Thyroid gland (tissue), 4 donors: ENCODE measurements at places on chromosomes 12 and 14.

DNA sequence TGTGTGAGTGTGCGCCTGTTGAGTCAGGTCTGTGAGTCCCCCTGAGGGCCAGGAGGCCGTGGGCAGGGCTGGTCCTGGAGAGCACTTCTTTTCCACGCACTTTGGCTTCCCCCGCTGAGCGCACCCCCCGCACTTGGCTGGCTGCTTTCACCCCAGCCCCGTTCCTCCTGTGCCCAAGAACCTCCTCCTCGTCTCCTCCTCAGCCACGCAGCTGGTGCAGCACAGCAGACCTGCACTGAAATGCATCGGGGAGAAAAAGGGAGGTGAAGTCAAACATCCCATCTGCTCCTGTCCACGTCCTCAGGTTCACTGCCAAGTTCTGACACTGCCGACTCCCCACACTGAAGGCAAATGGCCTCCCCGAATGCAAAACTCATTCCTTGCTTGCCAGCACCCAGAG lies 362.7 kb upstream of the SFSWAP start:
- DNase-seq, result no peak
- no peaks in the 10 kb centered on the region for H3K36me3 ChIP-seq
- H3K4me3 ChIP-seq, result no peak overlapping the region
- H3K4me1 ChIP-seq, result no peaks in the 10 kb centered on the region
- H3K27ac ChIP-seq, result no peak overlapping the region

- H3K27me3 ChIP-seq, result no peaks in the 10 kb centered on the region
- no peak overlapping the region for H3K4me3 ChIP-seq
- H3K36me3 ChIP-seq, result peaks cover 37% of the 10 kb centered on the region
- no peak for DNase-seq
These were observed 2.9 kb downstream of the DDX51 start for GRCh38 chr12:132140918-132141841.

- H3K4me3 ChIP-seq, result no peak overlapping the region
- H3K4me1 ChIP-seq, result peaks cover 62% of the 10 kb centered on the region
- peaks cover 16% of the 10 kb centered on the region for H3K36me3 ChIP-seq
- peak overlapping the region; percentile 19 for H3K27ac ChIP-seq
- no peak for DNase-seq
These were observed 4.7 kb downstream of the SPRYD3 start for GRCh38 chr12:53074283-53074998.

- no peaks in the 10 kb centered on the region for H3K4me1 ChIP-seq
- DNase-seq, result no peak
- H3K4me3 ChIP-seq, result no peak overlapping the region
- no peaks in the 10 kb centered on the region for H3K27me3 ChIP-seq
- H3K27ac ChIP-seq, result no peak overlapping the region
These were observed 483.8 kb downstream of the NOVA1 start for GRCh38 chr14:26113911-26114640.

DNA sequence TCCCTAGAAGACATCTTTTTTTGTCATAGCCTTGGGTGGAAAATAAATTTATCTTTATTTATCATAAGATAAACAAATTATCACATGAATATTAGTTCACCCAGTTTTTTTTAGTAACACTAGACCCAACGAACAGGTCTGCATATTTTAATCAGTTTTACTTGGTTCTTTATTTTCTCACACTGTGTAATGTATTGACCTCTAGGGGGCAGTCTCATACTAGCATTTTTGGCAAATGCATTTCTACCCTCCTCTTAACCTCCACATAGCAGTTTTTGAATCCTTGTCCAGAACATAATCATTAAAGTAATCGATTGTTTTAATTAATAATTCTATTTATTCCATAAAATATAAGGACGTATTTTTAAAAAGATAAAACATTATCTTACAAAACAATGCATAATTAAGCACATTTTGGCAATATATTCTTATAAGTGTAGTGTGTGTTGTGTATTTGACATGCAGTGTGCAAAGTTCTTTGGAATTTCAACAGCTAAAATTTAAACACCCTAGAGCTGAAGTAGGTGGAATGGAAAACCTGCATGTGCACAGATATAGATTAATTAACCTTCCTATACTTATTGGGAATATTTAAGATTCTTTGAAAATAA lies 31.6 kb upstream of the PTPRQ start:
- H3K4me3 ChIP-seq, result no peak overlapping the region
- no peak overlapping the region for H3K27ac ChIP-seq
- H3K27me3 ChIP-seq, result no peaks in the 10 kb centered on the region
- H3K4me1 ChIP-seq, result no peaks in the 10 kb centered on the region
- DNase-seq, result no peak

GRCh38 chr14:91830777-91831176 lies 36.6 kb downstream of the TC2N start:
- H3K27ac ChIP-seq, result peak overlapping the region; percentile 75
- H3K36me3 ChIP-seq, result no peaks in the 10 kb centered on the region
- no peak overlapping the region for H3K4me3 ChIP-seq
- no peaks in the 10 kb centered on the region for H3K27me3 ChIP-seq
- DNase-seq, result peak; percentile 90
- H3K4me1 ChIP-seq, result peaks cover 34% of the 10 kb centered on the region

GRCh38 chr12:83575326-83575725 lies 888.6 kb downstream of the TMTC2 start:
- DNase-seq, result no peak
- H3K4me1 ChIP-seq, result no peaks in the 10 kb centered on the region
- H3K36me3 ChIP-seq, result no peaks in the 10 kb centered on the region
- no peak overlapping the region for H3K27ac ChIP-seq
- no peak overlapping the region for H3K4me3 ChIP-seq
- no peaks in the 10 kb centered on the region for H3K27me3 ChIP-seq

GRCh38 chr14:100109594-100109955 lies 44.4 kb downstream of the EVL start:
- H3K27me3 ChIP-seq, result no peaks in the 10 kb centered on the region
- peaks cover 24% of the 10 kb centered on the region for H3K4me1 ChIP-seq
- no peak overlapping the region for H3K27ac ChIP-seq
- no peaks in the 10 kb centered on the region for H3K36me3 ChIP-seq

DNA sequence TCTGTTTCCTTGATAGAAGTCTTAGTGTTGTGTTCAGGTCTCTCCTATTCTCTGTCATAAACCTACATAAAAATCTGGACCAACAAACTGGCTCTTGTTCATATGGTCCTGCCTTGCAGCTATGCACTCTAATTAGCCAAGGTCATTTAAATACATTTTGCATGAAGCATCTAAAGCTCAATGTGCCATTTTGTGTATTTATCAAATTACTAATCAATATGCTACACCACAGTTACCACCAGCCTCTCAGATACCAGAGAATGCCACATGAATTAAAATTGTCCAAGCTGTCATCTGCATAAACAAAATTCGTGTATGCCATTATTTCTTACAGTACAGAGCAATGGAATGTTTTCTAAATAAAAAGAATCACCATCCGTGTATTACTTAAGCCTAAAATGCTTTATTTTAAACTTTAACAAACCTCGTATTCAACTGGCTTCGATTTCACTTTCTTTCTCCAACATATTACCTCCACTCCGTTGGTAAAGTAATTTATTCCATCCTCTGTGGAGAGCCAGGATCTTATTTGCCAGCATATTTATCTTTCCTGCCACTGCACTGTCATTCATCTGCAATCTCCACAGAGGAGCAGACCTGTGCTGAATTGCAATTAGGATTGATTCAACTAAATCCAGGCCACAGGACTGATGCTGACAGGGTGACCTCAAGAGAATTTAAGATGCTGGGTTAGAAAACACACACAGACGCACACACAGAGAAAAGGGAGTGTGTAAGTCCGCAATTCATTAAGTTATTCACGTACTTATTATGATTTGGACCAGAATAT lies 284.1 kb upstream of the FOXG1 start:
- H3K36me3 ChIP-seq, result no peaks in the 10 kb centered on the region
- H3K27me3 ChIP-seq, result no peaks in the 10 kb centered on the region
- no peaks in the 10 kb centered on the region for H3K4me1 ChIP-seq
- no peak overlapping the region for H3K4me3 ChIP-seq
- DNase-seq, result no peak

- no peaks in the 10 kb centered on the region for H3K36me3 ChIP-seq
- H3K27me3 ChIP-seq, result no peaks in the 10 kb centered on the region
These were observed 117.8 kb downstream of the DUSP6 start for GRCh38 chr12:89234324-89235114.

DNA sequence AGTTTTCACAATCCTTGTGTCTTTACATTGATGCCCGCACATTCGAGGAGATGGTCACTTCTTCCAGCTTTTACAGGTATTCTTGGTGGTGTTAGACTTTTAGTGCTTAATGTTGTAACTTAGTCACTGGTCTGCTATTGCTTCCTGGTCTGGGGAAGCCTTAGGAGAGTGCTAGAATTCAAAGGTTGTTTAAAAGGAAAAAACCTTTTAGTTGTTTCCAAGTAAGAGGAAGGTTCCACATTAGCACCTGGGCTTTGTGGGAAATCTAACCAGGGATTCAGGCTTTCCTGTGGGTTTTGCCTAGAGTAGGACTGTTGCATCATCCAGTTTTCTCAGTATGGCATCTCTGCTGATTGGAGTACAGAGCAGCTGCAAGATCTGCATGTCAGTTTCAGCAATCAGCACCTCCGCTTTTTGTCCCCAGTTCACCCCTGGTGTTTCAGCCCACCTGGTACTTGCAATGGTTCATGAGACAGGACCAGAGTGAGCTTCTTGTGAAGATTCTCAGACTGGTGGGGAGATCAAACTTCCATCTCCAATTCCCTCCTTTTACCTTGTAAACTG lies 44.0 kb upstream of the PLBD1 start:
- H3K4me1 ChIP-seq, result no peaks in the 10 kb centered on the region
- no peak overlapping the region for H3K4me3 ChIP-seq
- no peaks in the 10 kb centered on the region for H3K36me3 ChIP-seq
- H3K27ac ChIP-seq, result no peak overlapping the region
- no peak for DNase-seq
- no peaks in the 10 kb centered on the region for H3K27me3 ChIP-seq

GRCh38 chr14:55930016-55930784 lies 188.0 kb upstream of the PELI2 start:
- no peaks in the 10 kb centered on the region for H3K36me3 ChIP-seq
- H3K27me3 ChIP-seq, result no peaks in the 10 kb centered on the region
- H3K4me1 ChIP-seq, result no peaks in the 10 kb centered on the region
- H3K4me3 ChIP-seq, result no peak overlapping the region
- no peak overlapping the region for H3K27ac ChIP-seq
- DNase-seq, result no peak

GRCh38 chr12:69988481-69989321 lies 163.7 kb downstream of the MYRFL start:
- H3K27ac ChIP-seq, result no peak overlapping the region
- no peak overlapping the region for H3K4me3 ChIP-seq
- H3K36me3 ChIP-seq, result no peaks in the 10 kb centered on the region
- H3K4me1 ChIP-seq, result peaks cover 20% of the 10 kb centered on the region
- H3K27me3 ChIP-seq, result no peaks in the 10 kb centered on the region
- no peak for DNase-seq

DNA sequence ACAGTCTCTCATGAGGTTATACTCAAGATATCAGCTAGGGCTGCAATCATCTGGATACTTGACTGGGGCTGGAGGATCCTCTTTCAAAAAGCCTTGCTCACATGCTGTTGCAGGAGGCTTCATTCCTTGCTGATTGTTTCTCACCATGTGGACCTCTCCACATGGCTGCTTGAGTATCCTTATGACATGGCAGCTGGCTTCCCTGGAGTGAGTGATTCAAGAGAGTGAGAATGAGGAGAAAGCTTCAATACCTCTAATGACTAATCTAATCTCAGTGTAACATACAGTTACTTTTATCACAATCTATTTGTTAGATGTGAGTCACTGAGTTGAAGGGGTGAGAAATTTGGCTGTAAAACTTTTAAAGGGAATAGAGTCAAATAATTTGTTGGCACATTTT lies 14.4 kb upstream of the SDR39U1 start:
- H3K4me3 ChIP-seq, result no peak overlapping the region
- no peak for DNase-seq
- H3K27me3 ChIP-seq, result no peaks in the 10 kb centered on the region
- H3K27ac ChIP-seq, result peak overlapping the region; percentile 56

DNA sequence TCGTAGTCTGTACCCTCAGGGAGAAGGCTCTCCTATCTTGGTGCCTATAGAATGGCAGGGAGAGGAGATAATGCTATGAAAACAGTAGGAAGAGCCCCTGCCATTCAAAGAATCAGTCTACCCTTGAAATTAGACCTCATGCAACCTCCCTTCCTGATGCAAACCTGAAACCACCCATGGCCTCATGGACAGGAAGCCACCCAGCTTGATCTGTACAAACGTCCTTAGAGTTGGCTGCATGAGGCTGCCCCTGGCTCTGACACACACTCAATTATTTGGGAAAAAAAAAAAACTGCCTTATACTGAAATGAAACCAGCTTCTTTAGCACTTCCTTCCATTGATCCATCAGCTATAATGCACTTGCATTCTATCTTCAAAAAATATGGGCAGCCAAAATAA lies 116.6 kb upstream of the BCL2L14 start:
- H3K27ac ChIP-seq, result no peak overlapping the region
- H3K36me3 ChIP-seq, result no peaks in the 10 kb centered on the region
- H3K4me1 ChIP-seq, result peaks cover 25% of the 10 kb centered on the region
- DNase-seq, result no peak
- H3K4me3 ChIP-seq, result no peak overlapping the region

DNA sequence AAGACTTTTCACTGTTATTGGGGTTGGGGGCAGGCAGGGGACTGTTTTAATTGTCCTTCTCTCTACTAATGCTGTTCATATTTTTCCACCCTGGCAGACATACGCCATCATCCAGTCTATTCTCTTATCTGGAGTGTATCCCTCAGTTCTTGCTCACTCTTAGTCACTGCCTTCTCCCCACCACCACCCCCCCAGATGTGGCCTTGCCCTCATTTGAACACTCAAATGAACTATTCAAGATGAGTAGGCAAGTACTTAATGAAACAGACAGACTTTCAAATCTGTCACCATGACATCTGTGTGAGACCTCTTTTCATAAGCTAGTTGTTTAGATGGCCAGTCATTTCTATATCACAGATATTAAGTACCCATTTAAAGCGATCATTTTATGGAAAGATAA lies 10.1 kb downstream of the NUDT4 start:
- H3K4me1 ChIP-seq, result peaks cover 57% of the 10 kb centered on the region
- no peak overlapping the region for H3K4me3 ChIP-seq
- no peaks in the 10 kb centered on the region for H3K36me3 ChIP-seq
- H3K27me3 ChIP-seq, result no peaks in the 10 kb centered on the region

DNA sequence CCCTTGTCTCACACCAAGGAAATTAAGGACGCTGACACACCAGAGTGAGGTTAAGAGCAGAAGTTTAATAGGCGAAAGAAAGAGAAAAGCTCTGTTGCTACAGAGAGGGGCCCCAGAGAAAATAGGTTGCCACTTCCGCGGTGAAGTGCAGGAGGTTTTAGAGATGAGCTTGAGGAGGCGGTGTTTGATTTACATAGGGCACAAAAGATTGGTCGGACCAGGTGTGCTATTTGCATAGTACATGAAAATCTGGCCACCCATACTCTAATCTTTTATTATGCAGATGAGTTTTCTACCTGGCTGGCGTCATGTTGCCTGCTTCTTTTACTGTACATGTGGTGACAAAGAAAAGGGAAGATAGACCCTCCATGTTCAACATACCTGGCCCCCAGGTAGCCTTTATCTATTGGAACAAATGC lies 23.3 kb upstream of the MYF6 start:
- no peak for DNase-seq
- H3K36me3 ChIP-seq, result no peaks in the 10 kb centered on the region
- H3K4me3 ChIP-seq, result no peak overlapping the region
- no peaks in the 10 kb centered on the region for H3K4me1 ChIP-seq
- no peaks in the 10 kb centered on the region for H3K27me3 ChIP-seq
- H3K27ac ChIP-seq, result no peak overlapping the region

- no peak overlapping the region for H3K4me3 ChIP-seq
- no peaks in the 10 kb centered on the region for H3K4me1 ChIP-seq
- H3K27me3 ChIP-seq, result no peaks in the 10 kb centered on the region
- no peak overlapping the region for H3K27ac ChIP-seq
These were observed 35.8 kb downstream of the BHLHE41 start for GRCh38 chr12:26088998-26089397.

GRCh38 chr14:91911474-91912032 lies 35.9 kb downstream of the FBLN5 start:
- H3K27me3 ChIP-seq, result no peaks in the 10 kb centered on the region
- H3K4me3 ChIP-seq, result no peak overlapping the region
- H3K27ac ChIP-seq, result no peak overlapping the region
- no peaks in the 10 kb centered on the region for H3K36me3 ChIP-seq
- no peaks in the 10 kb centered on the region for H3K4me1 ChIP-seq
